ENCODE measurements at places on chromosomes 5 and 9.
A peak's percentile ranks its signal among the peaks of the same experiment; 100 is the strongest.

DNA sequence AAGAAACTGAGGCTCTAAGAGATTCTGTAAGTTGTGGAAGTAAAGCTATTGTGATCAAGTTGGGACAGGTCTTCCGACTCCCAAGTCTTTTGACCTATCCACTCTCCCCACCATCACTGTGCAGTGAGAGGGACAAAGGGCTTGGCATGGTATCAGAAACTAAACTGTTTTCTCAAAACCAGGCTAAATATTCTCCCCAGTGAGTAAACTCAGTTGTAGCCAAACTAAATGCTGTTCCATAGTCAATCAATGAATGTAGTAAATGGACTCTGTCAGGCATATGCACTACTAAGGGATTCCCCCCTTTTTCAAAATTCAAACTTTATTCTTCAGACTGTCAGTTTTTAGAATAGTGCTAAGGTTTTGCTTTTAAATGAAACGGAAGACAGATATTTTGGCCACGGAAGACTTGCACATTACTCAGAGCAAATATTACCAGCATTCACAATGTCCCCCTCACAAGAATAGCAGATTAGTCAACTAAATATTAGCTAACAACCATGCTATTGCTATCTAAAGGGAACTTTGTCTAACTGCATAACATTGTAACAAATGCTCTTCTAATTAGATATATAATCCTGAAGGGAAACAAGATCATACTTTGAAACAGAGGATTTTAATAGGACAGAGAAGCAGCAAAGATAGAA lies 7.1 kb downstream of the PRKAA1 start:
- DNase-seq, result no peak

- no peak for DNase-seq
Measured at GRCh38 chr5:72506158-72506549, 1.1 kb downstream of the ZNF366 start.

DNA sequence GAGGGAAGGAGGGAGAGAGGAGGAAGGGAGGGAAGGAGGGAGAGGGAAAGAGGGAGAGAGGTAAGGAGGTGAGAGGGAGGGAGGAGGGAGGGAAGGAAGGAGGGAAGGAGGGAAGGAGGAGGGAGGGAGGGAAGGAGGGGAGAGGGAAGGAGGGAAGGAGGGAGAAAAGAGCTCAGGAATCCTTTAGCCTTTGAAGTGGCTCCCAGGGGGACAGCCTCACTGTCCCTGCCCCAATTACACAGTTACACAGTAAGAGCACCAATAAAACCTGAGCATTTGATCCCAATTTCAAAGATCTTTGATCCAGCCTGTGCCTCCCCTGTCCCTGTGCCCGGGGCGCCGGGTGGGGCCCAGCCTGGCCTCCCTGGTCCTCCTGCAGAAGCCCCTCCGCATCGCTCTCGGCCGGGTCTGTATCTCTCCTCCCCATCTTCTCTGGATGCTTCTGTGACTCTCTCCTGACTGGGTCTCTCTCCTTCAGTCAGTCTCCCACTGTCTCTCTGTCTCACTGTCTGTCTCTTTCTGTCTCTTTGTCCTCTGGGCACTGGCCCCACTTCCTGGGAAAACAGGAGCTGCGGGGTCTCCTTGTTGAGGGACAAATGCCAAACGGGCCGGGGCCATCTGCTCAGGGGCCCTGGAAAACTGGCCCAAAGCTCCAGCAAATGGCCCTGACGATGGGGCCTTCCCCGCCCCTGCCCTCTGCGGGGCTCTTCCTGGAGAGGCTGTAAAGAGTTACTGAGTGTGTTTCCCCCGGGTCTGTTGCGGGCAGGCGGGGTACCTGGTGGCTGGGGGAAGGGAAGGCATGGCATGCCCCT lies 54.2 kb upstream of the EGFL7 start:
- no peak for DNase-seq

DNA sequence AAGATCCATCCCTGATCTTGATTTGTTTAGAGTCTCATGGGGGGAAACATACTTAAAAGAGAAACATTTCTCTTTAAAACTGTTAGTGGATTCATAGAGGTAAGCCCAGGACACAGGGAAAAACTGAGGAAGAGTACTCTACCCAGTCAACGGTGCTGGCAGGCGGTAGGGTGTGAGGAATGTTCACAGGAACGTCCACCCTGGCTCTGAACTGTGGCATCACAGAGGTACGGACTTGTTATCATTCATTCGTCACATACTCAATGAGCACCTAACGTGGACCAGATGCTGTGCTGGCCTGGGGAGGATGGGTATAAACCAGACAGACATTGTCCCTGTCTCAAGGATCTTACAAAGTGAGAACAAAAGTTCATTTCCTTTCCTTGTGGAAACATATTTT lies 18.8 kb upstream of the PPARGC1B start:
- no peak for DNase-seq

- no peak for DNase-seq
Measured at GRCh38 chr9:630817-631216, 210.7 kb upstream of the DMRT1 start.

- DNase-seq, result no peak
Measured at GRCh38 chr5:173217626-173218397, 17.2 kb downstream of the NKX2-5 start.

GRCh38 chr5:79857714-79858409 lies 133.2 kb downstream of the MTX3 start:
- peak; percentile 86 for DNase-seq

DNA sequence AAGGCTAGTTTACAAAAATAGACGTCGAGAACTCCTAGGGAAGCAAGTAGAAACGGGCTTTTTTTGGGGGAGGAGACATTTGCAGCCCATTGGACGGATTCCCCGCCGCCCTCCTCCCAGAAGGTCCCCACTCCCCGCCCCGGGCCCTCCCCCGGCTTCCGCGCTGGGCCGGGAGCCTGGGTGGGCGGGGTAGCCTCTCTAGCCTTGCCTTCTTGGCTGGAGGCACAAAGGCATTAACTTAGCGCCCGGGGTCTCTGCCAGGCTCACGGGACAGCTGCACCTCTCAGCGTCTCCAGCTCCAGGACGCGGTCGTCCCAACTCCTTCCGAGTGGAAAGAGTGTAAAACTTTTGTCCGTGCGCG lies at the start of gene DMRTA1:
Gene DMRTA1, plus strand, starts transcription at position 236 of the 361 bp plus-strand sequence. CDS start 242 bp downstream, outside the sequence.
- DNase-seq, result no peak

GRCh38 chr9:77773381-77773780 lies 125.3 kb upstream of the GNA14 start:
- DNase-seq, result no peak

DNA sequence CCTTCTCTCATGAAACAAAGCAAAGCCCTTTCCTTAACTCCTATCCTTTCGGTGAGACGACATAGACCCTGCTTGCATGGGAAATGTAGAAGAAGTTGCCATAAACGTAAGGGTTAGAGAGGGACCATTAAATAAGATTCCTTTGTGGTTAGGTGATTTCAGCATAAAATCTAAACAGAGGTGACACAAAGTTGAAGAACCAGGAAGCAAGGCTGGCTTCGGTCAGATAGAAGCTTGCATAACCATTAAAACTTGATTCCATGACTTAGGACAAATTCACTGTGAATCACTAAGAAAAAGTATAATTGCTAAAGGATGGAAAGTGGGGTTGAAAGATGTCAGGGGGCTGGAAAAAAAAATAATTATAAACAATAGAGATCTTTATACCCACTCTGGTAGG lies 30.9 kb upstream of the ABLIM3 start:
- no peak for DNase-seq

All from activated CD4-positive, alpha-beta T cell treated with anti-CD3 and anti-CD28 coated beads for 4 hours (primary cell).